ENCODE measurements at places on chromosomes 12 and 14.

DNA sequence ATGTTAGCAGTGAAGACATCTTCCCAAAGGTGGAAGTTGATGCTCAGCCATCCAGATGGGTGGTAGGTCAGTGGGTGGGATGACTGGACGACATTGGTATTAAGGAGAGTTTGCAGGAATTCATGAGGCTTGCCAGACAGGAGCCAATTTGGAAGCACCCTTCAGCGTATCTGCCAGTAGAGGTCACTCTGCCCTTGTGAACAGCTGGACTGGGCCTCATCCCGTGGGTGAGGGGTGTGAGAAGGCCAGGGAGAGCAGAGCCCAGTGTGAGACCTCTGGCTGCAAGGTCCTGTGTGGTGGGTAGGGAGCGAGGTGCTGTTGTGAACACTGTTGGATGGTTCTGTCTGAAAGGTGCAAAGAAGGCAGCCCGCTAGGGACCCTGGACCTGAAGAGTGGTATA lies 37.7 kb downstream of the SLC5A8 start:
- DNase-seq: no peak

DNA sequence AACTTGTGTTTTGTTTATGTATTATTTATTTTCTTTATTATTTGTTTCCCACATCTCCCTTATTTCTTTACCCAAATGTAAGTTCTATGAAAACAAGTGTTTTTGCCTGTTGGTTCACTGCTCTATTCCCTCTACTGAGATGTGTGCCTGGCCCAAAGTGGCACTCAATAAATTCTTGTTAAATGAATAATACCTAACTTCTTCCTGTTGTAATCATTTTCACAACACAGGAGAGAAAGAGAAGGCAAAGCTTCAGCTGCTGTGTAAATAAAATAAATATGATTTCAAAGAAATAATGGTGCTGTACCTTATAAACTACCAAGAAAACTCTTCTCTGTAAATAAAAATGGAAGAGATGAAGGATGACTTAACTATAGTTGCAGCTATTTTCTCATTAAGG lies 116.2 kb downstream of the TRHDE start:
- DNase-seq: no peak

DNA sequence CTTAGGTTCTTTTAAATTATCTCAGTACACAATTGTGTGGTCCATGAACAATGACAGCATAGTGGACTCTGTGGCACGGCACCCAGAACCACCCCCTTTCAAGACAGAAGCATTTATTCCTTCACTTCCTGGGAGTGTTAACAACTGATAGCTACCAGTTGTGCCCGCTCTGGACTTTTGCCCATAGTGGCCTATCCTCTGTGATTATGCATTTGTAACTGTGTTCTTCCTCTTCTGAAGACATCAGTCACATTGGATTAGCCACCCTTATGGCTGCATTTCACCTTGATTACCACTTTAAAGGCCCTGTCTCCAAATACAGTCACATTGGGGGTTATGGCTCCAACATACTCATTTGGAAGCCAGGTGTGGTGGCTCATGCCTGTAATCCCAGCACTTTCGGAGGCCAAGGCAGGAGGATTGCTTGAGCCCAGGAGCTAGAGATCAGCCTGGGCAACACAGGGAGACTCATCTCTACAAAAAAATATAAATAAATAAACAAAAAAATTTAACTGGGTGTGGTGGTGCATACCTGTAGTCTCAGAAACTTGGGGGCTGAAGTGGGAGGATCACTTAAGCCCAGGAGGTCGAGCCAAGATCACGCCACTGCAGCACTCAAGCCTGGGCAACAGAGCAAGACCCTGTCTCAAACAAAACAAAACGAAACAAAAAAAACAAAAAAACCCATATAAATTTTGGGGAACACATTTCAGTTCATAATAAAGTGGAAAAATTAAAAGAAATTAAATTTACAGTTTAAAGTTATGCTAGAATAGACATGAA lies 27.6 kb upstream of the PHC1 start:
- no peak for DNase-seq

GRCh38 chr14:100900837-100901390 lies 2.6 kb downstream of the RTL1 start:
- DNase-seq: peak; percentile 56
